ENCODE measurements at places on chromosomes 6 and 20.

DNA sequence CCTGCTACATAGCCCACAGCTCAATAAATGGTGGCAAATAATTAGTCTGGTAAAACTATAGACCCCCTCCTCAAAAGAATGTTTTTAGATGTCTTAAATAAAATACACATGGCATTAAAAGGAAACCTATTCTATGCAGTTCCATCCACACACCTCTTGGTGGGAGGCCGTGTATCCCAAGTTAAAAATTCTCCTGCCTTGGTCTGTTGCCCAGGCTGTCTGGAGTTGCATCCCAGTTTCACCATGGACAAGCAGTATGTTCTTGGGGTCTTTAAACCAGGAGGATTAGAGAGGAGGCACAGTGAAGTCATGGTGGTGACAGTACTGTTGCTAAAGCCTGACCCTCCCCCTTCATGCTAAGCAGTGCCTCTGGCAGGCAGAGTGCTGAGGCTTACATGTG, 95.5 kb downstream of the SULF2 start:
- no peak for DNase-seq

DNA sequence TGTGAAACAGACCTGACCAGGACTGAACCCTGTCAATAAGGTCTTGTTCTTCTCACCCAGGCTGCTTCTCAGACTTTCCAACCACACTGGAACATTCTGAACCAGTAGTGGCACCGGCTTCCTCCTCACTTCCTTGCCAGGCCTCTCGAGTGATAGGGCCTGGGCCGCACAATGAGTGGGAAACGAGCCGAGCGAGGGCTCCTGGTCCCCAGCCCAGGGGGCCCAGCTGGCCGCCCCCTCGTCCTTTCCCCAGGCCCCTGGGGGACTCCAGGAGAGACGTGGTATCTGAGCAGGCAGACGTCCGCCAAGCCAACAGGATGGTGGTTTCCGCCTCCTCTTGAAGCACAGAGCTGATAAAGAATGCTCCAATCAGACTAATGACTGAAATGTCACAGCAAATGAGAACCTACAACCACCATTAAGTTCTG, 117.9 kb downstream of the GMDS start:
- no peak for DNase-seq

DNA sequence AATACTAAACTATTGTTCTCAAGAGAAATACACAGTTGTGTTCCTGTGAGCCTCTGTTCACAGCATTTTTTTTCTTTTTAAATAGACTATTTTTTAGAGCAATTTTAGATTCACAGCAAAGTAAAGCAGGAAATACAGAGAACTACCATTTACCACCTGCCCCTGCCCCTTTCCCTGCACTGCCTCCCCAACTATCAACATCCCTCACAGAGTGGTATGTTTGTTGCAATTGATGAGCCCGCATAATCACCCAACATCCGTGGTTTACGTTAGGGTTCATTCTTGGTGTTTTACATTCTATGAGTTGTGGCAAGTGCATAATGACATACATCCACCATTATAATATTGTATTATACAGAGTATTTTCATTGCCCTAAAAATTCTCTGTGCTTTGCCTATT, 71.6 kb upstream of the TNFAIP3 start:
- DNase-seq, result no peak

- no peak for DNase-seq
Observed at GRCh38 chr6:169723200-169723909, 945 bp downstream of the PHF10 start.

DNA sequence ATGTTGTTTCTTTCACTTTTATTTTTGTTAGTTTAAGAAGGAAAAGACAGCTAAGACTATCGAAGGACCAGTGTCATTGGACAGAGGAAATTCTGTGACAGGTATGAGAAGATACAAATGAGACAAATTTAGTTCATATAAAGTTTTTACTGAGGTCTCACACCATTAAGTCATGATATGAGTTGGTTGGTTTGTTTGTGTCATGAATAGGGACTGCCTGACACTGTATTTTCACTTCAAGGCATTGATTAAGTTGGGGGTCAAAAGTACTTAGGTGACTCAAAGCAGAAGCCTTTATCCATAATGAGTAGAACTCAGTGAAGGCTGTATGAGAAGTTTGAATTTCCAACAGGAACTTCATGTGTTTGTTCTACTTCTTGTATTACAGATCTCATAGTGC, 21.3 kb upstream of the HIVEP2 start:
- no peak for DNase-seq

GRCh38 chr6:37600312-37600916, 97.3 kb downstream of the MDGA1 start:
- no peak for DNase-seq

DNA sequence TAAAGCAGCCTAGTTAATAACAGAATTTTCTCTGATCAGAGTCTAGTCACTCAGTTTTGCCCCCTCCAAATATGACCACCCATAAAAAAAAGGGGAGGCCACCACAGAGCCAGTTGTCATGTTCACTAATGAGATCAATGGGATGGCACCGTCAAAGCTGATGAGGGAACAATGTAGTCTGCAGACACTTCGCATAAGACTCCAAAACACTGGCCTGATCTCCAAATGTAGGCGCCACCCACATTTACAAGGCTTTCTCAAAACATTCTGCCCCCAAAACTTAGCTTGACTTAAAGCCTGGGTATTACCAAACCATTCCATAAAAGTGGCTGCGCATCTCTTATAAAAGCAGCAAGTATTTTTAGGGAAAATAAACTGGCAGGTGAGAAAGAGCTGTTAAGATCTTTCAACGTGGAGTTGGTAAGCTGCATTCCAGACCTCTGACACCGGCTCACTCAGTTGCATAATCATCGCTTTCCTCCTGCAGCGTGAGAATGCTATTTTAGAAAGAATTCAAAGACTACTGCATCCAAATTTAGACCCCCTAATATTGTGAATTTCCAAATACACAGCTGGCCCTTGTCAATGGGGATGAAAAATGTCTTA, 59.3 kb downstream of the TBC1D7 start:
- no peak for DNase-seq

DNA sequence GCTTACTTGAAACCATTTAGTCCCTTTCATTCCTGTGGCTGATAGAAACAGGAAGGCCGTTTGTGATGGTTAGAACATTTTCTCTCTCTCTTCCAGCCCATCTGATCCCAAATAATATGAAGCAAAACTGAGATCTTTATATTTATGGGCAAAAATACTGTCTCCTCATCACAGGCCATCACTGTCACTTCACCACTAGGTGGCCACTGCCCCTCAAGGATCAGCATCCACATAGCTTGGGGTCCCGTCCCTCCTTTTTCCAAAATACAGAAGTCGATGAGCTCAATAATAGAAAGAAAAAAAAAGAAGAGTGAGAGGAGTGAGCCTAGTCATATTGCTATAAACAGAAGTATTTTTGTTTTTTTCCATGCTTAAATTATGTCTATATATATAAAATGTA, 46.4 kb upstream of the LAMP5 start:
- no peak for DNase-seq

DNA sequence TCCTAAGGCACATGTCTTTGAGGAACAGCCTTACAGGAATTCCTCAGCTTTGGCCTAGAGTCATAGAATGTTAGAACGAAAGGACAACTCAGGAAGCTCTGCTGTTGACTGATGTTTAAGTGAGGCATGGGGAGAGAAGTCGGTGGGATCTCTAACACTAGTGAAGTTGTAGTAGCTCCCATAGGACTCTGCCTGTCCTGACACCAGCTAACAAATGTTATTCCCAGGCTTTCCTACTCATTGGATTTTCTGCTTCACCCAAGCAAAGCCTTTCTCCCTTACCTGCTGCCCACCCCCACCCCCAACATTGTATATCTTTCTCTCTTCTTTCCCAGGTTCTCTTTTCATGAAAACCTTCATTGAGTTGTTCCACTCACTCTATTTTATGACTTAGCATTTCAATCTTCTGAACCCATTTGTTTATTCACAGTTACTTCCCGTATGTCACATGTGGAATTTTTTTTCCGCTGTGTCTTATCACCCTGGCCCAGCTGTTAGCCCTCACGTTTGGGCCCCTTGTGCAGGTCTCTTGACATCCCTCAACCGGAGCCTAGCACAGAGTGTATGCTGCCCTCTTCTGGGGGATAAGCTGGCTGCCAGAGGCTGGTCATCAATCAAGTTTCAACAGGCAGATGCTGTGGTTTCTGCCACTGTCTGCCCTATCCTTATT, 39.2 kb upstream of the RNF8 start:
- no peak for DNase-seq

DNA sequence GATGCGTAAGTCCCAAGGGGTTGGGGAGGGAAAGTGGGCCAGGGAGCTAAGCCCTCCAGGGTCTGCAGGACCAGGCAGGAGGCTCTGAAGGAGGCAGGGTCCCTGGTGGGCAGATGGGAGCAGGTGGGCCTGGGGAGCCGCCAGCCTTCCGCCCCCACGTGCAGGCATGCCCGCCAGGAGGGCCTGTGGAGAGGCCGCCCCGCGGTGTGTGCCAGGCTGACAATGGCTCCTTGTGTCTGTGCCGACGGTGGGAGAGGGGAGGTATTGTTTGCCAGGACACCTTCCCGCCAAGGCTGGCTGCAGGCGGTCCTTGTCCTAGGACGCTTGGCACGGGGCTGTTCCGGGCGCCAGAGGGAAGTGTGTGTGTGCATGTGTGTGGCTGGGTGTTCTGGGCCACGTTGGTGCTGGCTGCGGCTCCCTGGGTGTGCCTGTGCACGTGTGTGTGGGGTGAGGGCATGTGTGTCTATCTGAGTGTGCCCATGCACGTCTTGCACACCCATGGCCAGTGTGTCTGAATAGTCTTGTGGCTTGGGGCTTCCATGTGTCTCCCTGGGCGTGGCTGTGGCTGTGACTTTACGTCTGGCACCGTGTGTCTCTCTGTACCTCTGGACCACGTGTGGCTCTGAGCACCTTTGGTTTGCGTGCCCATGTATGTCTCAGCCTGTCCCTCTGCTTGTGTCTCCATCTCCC, 153.0 kb downstream of the CEBPB start:
- DNase-seq, result no peak

DNA sequence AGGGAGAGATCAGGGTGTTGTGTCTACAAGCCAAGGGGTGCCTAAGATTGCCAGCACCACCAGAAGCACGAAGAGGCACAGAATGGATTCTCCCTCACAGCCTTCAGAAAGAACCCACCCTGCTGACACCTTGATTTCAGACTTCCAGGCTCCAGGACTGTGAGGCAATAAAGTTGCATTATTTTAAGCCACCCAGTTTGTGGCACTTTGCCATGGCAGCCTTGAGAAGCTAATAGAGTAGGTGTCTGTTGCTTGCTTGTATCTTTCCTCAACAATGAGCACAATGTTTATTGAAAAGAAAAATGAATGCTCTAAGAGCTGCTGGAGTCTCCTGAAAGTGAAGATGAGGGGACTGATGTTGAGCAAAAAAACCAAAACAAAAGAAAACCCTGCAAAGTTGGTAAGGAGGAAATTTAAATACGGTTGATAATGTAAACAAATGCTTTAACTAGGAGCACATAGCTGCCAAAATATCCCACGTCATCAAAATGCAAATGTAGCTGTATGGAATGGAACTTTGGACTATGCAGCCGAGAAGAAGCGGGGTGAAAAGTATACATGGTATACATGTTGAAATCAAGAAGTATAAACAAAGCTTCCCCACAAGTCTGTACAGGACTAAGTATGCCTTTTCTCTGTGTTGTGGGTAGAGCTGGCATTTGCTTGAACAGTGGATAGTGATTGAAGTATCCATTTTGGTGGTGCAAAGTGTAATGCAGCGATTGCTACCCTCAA, 8.0 kb downstream of the IL20RA start:
- no peak for DNase-seq

DNA sequence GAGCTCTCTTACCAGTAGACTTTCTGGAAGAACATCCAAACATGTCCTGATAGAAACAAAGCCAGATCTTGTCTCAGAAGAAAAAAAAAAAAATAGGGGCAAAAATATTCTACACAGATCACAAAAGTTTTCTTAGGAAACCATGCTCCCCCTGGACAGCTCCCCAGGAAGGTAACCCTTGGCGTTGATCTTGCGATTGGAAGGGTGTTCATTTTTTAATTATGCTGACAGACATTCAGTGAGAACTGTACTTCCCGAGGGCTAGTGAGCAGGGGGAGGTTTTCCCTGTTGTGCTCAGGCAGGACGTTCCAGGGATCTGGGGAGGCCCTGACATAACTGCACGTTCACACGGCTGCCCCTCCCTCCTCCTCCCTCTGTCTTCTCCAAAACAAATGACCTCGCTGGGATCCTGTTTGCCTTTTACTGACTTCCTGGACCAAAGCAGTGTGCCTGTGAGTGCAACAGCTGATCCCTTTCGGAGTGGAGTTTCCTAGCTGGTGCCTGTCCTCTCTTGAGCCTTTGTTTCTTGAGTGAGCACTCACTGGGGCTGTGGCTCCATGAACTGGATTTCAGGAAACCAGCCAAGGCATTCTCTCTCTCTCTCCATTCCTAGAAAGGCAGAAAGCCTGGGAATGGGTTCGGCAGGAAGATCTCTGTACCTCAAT, 46.7 kb downstream of the MARCKS start:
- no peak for DNase-seq

DNA sequence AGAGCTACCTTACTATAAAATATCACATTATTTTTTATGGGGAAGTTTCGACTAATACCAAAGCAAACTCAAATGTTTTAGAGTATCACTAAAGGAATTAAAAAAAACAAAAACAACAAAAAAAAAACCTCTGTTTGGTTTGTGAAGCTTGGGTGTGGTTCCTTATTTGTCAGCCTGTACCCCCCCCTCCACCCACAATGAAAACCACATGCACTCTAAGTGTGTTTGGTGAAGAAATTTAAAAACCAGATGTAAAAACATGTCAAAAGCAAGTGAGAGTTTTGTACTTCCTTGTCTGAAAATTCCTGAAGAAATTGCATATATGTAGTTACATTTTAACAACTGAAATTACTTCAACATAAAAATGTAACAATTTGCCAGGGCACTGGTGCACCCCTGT, 3.1 kb downstream of the STK38 start:
- DNase-seq, result no peak

DNA sequence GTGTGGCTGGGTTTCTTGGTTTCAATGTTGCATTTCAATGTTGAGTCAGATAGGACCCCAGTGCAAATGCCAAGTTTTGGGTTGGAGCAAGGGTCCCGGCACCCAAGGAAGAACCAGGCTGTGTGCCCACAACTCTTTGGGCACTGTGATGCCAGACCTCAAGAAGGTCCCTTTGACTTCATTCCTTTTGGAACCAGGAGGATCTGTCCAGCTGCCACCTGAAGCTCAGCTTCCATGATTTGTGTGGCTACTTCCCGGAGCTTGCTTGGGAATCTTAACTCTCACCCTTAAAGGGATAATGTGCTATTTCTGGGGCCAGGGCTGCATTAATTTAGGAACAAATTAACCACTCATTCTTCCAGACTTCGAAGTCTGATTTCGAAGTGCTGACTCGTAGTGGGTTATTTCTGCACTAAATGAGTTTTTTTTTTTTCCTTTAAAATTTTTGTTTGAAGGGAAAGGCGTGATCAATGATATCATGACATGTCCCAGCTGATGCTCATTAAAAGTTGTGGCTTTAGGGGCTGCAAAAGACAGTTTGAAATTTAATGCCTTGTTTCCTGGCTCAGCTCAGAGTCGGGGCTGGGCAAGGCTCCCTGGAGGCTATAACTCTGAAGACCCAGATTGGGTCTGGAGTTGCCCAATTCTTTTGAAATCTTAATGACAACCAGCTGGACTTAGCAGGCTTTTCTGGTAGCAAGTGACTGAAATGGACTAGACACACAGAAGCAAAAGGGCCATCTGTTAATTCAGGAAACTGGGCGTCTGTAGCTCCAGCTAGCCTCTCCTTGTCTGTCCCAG, 24.0 kb upstream of the PHACTR3 start:
- DNase-seq, result no peak

- DNase-seq, result no peak
Observed at GRCh38 chr20:38293491-38294065, 10.4 kb upstream of the BPI start.

GRCh38 chr6:3176562-3177355, 19.4 kb upstream of the TUBB2A start:
- DNase-seq, result peak; percentile 86

- no peak for DNase-seq
Observed at GRCh38 chr6:48136856-48137255, 25.9 kb upstream of the PTCHD4 start.

All from COLO829 (cell line).